Hematopoietic multipotent progenitor cell treated with erythropoietin and hydrocortisone succinate and interleukin-3 and kit ligand, for 6 days (in vitro differentiated cells): ENCODE measurements at places on chromosomes 16 and 17.

DNA sequence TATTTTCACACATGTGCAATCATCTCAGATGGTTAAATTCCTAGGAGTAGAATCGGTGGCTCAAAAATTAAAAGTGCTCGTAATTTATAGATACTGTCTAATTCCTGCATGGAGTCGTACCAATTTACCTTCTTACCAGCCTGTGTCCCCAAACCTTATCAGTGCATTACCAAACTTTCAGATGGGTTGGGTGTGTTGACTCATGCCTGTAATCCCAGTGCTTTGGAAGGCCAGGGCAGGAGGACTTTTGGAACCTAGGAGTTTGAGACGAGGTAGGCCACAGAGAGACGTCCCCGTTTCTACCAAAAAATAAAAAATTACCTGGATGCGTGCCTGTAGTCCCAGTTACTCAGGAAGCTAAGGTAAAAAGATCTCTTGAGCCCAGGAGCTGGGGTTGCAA, 34.5 kb upstream of the GPRC5B start:
- no peak for DNase-seq

GRCh38 chr17:51954232-51954765, 204.2 kb downstream of the CA10 start:
- no peak for DNase-seq

GRCh38 chr17:33927732-33928133, 327.4 kb upstream of the CCL2 start:
- DNase-seq, result peak; percentile 57

- DNase-seq, result no peak
Observed at GRCh38 chr16:16073001-16073545, 123.7 kb downstream of the ABCC1 start.

DNA sequence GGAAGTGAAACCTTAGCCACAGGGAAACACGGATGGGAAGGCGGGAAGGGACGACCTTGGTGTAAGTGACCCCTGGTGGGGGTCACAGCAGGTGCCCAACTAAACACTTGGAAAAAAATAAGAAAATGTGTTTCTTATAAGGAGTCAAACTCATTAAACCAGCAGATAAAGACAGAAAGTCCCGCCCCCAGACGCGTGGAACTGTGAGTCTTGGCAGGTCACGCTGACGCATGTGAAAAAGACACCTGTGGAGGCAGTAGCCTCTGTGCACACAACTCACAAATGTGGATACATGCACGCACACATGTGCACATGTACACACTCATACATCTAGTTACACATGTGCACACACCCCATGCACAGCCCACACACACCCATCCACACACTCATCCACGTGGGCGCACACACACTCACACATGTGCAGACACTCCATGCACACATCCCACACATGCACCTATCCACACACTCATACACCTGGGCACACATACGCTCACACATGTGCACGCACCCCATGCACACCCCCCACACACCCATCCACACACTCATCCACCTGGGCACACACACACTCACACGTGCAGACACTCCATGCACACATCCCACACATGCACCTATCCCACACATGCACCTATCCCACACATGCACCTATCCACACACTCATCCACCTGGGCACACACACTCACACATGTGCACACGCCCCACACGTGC, 432.4 kb downstream of the SOX9 start:
- no peak for DNase-seq

DNA sequence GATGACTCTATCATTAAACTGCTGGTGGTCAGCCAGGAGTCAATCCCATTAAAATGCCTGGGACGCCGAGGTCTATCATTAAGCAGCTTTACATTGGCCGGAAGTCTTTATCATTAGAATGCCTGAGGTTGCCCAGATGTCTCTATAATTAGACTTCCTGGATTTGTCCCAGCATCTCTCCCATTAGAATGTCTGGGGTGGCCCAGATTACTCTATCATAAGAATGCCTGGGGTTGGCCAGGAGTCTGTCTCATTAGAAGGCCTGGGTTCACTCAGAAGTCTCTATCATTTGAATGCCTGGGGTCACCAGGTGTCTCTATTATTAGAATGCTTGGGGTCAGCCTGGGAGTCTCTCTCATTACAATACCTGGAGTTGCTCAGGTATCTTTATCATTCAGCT, 2227.2 kb downstream of the TP53TG3F start:
- no peak for DNase-seq

DNA sequence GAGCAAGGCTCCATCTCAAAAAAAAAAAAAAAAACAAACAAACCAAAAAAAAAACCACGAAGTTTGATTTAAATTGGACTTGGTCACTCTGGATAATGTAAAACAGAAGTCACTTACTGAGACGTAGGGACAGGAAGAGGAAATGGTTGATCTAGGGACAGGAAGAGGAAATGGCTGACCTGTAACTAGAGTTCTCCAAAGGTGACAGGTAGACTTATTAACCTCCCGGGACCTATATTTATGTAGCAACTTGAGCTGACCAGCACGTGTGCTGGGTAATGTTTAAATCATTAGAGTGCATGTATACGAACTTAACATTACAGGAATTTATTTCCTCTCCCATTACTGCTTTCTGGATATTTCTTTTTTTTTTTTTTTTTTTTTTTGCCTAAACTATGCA, 81.5 kb upstream of the DHX40 start:
- no peak for DNase-seq

GRCh38 chr17:73311781-73312641, at the start of gene CDC42EP4:
Gene CDC42EP4 (minus strand): TSS chr17:73312001. CDS start chr17:73286500, 25,501 bp downstream.
- peak; percentile 95 for DNase-seq

DNA sequence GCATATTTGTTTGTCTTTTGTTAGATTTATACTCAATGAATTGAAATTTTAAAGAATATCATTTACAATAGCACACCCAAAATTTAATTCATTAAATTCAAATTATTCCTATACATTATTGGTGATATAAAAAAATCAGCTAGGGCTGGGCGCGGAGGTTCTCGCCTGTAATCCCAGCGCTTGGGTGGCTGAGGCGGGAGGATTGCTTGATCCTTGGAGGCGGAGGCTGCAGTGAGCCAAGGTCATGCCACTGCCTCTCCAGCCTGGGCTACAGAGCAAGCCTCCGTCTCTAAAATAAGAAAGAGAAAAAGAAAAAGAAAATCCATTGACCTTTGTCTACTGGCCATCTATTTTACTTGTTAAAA, 4.5 kb upstream of the PRDM7 start:
- DNase-seq, result no peak

DNA sequence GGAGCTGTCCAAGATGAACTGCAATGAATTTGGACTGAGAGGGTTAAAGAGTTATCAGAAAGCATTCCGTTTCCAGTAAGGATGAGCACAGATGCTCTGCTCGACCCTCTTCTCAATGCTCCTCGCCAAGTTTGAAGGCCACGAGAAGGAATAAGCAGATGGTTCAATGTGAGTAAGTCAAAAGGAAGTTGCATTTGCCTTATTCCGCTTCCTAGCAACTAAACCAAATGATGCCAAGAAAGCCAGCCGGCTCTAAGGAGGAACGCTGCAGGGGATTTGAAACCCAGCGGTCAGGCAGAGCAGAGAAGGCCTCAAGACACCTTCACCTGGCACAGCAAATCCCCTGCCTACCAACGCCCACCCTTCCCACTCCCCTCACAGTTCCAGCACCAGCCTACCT, 52.1 kb upstream of the CNEP1R1 start:
- no peak for DNase-seq

- DNase-seq, result peak; percentile 68
Observed at GRCh38 chr16:20681821-20682760, 15.4 kb downstream of the ACSM1 start.

DNA sequence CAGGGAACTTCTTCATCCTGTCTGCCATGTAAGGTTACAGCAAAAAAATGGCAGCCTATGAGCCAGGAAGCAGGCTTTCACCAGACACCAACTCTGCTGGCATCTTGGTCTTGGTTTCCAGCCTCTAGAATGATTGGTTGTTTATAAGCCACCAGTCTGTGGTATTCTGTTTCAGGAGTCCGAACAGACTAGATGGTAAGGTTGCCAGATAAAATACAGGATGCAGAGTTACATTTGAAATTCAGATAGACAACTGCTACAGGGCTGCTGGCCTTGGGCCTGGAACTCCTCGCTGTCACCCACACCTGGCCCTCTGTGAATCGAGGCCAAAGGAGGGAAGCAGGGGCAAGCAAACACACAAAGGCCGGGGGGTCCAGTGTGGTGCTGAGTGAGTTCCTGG, 478.8 kb upstream of the CCL2 start:
- DNase-seq, result no peak

- DNase-seq, result no peak
Observed at GRCh38 chr17:48594538-48595277, 1.1 kb upstream of the HOXB5 start.

GRCh38 chr17:44628243-44629188, 27.8 kb upstream of the MEIOC start:
- peak; percentile 40 for DNase-seq

DNA sequence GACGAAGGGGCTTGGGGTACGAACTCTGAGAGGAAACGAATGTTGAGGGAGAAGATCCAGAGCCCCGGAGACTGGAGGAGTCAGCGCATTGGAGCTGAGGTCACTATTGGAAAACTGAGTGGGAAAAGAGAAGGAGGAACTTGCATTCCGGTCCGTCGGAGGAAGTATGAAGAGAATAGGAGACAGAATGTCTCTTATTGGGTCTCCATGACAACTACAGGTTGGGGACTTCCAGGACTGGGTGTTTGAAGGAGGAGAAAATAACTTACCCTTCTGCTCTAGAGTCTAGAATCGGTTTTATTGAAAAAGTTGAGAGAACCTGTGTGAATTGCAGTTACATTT, 537 bp downstream of the GOSR1 start:
- peak; percentile 44 for DNase-seq

DNA sequence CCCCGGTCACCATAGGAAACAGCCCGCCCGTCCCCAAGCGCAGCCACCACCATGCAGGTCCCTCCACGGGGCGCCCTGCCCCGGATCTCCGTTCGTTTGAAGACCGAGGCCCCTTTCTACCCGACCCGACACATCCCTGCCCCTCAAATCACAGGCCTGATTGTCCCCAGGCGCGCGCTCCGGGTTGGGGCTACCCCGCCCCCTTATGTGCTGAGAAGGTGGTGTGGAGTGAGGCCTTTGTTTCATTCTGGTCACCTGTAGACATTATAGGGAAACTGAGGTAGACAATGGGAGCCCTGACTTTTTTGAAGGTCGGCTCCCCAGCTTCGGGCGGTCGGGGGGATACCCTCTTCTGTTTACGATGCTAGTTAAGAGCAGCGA, 763 bp upstream of the ACTG1 start:
- peak; percentile 69 for DNase-seq

DNA sequence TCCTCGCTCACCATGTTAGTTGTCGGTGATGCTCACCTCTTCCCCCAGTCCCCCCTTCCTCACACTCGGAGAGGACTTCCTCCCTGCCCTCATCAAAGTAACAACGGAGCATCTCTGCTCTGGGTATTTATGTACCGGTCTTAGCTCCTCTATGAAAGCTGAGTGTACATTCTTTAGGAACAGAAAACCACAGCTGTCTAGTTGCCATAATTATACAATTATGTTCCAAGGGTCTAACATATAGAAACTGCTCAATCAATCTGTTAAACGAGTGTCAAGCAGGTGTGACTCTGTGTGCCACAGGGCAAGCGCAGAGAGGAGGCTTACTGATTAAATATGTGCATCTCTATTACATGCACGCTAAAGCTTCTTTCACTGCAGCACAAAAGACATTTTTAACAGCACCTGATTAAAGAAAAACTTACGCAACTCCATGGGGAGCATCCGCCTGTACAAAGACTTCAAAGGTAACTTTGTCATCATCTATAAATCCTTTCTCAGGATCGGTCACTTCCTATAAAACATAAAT, 37.8 kb downstream of the LITAFD start:
- DNase-seq, result no peak

- DNase-seq, result no peak
Observed at GRCh38 chr16:66952430-66953110, 8.5 kb upstream of the CES3 start.

GRCh38 chr17:48722915-48723422, at the start of gene PRAC2:
Gene PRAC2 (plus strand): TSS chr17:48723185. CDS start chr17:48724411, 1,226 bp downstream.
- no peak for DNase-seq

DNA sequence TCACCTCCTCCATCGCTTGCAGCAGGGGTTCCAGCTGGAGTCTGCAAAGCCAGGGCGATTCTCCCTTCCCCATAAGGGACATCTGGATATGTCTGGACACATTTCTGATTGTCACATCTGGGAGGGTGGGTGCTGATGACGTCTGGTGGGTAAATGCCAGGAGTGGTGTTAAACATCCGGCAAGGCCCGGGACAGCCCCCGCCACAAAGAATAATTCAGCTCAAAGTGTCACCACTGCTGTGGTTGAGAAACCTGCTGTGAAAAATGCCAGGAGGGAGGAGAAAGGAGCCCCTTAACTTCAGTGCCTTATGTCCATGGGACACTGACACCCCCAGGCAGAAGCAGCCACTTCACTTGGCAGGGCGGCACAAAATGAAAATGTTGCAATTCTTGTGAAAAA, 179.4 kb upstream of the SDK2 start:
- no peak for DNase-seq

- no peak for DNase-seq
Observed at GRCh38 chr16:13105427-13105826, 204.0 kb downstream of the SHISA9 start.

DNA sequence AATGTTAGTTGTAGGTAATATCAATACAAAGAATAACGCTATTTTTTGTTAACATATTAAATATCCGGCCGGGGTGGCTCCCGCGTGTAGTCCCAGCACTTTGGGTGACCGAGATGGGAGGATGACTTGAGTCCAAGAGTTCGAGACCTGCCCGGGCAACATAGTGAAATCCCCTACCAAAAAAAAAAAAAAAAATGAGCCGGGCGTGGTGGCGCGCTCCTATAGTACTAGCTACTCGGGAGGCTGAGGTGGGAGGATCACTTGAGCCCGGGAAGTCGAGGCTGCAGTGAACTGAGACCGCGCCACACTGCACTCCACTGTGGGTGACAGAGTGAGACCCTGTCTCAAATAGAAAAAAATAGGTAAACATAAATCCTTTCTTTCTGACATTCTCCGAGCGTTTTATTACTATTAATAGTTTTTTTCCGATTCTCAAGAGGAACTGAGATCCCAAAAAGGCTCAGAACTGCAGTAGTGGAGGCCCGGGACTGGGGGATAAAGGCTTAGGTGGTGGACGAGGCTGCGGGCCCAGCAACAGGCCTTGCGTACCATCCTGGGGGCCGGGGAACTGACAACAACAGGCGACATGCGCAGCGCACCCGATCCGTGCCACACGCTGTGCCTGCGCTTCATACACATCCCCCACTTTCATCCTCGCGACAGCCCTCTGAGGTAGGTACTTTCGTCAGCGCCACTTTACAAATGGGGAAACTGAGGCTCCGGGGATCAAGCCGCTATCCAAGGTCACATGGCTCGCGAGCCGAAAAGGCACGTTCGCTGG, 919 bp downstream of the N4BP1 start:
- peak; percentile 62 for DNase-seq
